ENCODE measurements at places on chromosomes 7 and 10. TPM values are rescaled to one million over a fixed set of nuclear protein-coding genes. Genes with fewer than 3 reads are reported as not detected.
A peak's percentile ranks its signal among the peaks of the same experiment; 100 is the strongest.

OR6V1 gene
- total RNA-seq, result not detected

CPN1 gene
- not detected for total RNA-seq

GRCh38 chr7:35991511-35992232 is 161.4 kb upstream of the EEPD1 start:
- no peak for DNase-seq

- DNase-seq, result no peak
These were observed 847.0 kb downstream of the SORCS1 start for GRCh38 chr10:106317554-106317953.

DNA sequence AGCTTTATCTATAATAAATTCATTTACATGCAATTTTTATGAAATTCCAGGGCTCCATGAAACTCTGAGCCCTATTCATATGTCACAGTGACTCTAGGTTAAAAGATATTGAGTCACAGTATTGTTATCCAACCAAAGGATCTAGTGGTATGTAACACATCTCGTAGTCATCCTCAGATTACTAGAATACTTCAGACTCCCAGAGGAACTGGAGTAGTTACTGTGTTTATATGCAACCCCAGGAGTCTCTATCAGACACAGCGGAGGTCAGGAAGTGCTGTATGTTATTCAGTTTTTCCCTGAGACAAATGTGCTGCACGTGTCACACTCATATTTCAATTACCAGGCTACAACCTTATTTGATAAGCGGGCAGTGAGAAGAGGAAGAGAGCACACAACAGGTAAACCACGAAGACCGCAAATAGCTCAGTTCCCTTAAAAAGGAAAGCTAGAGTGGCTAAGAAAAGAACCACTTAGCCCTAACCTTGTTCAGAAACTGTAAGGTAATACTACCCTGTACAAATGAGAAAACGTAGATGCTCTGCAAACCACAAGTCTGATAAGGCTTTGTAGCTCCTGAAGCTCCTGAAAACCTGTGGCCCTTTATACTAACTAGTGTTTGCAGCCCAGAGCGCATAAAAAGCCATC is 114.0 kb upstream of the CNTNAP2 start:
- peak; percentile 3 for DNase-seq

DNA sequence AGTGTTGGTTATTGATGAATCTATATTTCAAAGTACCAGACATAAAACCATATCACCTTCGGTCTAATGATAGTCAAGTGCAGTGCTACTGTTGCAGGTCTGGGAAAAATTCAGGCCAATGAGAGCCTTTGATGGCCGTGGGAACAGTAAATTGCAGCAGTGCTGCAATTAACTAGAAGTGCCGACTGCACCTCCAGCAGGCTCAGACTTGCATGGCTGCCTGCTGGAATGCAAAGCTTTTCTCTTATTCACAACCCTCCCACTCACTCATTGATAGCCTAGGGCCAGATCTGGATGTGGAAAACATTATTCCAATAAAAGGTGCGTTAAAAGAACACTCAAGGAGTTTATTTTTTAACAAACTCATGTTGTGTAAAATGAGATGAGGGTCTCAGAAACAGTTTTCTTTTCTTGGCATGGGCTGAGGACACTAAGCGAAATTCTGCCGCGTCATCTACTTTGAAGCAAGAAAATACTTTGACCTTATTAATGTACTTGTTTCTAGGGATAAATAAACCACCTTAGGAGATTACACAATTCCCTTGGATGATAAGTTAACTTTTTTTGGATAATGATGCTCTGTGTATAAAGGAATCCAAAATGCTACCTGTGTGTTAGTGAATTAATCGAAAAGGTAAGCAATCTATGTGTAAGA is 17.1 kb downstream of the PLXDC2 start:
- no peak for DNase-seq

DNA sequence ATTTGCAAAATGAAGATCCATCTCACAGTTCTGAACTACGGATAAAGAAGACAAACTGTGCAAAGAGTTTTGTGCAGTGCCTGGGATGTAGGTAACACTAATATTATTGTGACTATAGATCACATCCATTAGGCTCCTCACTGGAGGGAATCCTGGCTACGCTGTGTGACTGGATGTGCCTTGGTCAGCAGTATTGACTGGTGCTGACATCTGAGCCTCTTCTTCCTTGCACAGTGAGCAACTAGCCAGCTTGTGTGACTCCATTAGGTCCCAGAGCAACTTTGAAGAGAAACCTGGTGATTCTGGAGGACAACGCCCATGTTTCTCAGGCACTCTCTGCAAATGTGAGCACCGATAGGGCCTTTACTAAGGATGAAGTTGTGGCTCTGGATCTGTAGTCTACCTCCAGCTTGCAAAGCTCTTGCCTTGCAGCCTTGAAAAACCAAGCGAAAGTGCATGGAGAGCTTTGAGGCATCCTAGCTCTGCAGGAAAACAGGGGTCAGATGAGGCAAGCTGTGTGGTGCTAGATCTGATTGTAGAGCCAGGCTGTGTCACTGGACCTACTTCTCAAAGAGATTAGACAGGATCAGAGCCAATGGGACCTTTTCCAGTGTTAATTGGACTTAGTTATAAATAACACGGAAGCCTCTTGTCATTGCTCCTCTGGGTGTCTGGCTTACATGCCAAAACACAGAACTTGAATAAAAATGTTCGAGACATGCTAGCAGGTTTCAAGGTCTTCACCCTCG is 303.6 kb upstream of the LYZL1 start:
- DNase-seq, result no peak

DNA sequence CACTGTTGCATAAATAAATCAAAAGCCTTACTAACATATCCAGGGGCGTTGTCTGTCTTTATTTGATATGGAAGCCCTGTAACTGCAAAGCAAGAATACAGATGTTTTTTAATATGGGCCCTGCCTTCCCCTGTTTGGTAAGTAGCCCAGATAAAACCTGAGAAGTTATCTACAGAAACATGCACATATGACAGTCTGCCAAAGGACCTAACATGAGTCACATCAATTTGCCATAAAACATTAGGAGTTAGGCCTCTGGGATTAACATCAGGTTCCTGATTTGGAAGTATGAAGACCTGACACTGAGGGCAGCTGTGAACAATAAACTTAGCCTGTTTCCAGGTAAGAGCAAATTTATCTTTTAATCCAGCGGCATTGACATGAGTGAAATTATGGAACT is 1588.8 kb downstream of the REEP3 start:
- DNase-seq, result no peak

DNA sequence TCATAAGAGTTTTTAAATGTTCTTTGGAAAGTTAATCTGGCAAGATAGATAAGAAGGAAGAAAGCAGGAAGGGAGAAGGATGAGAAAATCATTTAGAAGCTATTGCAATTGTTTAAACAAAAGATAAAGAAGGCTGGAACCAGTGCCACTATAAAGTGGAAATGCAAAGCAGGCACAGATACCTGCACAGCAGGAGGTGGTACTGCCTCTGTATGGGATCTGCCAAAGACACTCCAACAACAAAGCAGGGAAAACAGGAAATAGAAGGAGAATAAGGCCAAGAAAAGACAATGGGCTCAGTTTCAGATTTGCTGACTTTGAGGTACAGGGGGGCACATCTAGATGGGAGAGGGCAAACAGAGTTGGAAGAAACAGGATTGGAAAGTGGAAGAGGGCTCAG is 138.6 kb downstream of the PPP1R17 start:
- no peak for DNase-seq

- no peak for DNase-seq
These were observed 136.5 kb upstream of the UNC5B start for GRCh38 chr10:71075759-71076472.
